ENCODE measurements at places on chromosomes 16 and 17.

DNA sequence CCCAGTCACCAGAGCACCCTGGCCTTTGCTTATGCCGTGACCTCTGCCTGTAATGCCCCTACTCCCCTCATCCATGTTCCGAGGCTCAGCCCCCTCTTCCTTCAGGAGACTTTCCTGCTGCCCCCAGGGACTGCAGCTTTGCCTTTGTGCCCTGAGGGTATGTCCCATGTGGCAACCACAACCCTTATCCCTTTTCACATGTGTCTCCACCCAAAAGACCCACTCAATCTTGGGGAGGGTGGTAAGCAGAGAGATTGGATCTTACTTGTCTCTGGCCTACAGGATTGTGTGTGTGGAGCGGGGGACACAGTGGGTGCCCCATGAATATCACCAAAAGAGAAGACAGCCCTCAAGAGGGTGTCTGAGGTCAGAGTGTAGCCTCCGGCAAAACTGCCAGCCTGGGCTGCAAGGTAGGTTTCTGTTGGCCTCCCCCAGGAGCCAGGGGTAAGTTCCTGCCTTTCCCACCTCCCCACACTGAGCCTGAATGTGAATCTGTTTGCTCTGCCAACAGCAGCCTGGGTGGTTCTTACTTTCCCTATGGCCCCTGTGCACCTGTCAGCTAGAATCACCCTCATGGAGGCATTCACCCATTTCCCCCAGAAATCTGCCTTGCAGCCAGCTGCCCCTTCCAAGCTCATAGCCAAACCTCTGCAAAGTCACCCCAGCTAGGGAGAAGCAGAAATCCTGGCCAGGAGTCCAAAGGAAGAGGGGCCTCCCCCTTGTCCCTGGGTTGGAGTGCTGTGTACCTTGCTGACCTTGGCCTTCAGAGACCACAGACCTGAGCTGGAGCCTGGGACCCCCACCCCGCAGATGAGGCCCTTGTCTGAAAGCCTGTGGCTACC, 11.5 kb upstream of the C17orf113 start:
- no peak for DNase-seq

DNA sequence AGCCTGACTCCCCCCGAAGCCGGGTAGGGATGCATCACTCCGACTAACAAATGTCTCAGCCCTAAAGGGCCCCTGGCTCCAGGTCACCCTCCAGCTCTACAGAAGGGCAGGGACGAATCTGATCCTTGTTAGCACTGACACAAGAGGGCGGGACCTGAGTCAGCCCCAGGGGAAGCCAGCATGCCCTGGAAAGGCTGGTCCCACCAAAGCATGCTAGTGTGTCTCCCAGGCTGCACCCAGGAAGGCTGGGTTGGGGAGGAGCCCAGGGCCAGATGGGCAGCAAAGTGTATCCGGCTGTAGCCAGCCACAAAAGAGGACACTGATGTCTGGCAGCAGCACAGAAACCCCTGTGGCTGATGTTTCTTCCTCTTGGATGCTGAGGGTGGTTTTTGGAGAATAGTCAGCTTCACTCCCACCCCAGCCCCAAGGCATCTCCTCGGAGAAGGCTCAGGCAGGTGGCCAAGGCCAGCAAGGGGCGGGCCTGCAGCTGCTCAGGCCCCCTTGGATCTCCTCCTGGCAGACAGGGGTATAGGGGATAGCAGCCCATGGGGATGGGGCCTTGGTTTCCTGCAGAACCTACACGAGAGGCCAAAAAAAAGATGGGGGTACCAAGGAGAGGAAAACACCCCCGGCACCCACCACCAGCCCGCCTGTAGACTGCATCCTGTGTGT, 11.0 kb downstream of the NATD1 start:
- DNase-seq, result no peak

DNA sequence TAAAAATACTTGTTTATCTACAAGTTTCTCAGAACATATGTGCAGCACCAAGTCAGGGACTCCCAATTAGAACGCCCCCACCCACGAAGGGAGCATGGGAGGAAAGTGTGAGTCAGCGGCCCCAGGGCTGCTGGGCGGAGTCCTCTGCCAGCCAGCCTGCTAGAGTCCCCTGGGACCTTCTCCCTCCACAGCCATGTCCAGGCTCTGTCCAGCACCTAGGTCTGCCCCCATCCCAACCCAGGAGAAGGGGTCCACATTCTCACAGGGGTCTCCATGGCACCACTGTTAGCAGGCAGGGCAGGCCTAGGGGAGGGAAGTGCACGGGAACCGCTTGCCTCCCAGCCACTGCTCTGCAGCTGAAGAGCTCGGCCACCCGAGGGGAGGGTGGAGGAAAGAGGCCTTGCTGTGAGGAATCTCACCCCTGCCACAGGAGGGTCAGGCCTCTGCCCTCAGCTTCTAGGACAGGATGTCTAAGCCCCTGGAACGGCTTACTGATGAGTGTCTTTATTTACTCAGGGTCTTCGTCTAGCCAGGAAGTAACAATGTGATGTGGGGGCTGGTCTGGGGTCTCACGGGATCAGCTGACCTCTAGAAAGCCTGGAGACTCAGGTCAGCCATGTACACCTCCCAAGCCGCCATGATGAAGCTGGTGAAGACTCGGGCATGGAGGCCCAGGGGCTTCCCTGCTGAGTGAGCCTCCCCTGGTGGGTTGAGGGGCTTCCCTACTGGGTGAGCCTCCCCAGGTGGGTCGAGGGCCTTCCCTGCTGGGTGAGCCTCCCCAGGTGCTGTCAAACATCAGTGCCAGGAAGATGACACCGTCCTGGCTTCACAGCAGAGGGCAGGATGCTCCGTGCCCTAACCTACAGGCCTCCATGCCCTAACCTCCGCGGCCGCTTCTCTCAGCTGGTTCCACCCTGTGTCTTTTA, 190.3 kb downstream of the RBFOX3 start:
- DNase-seq, result no peak

- DNase-seq, result no peak
Measured at GRCh38 chr16:5490499-5490898, 392.9 kb upstream of the EEF2KMT start.

DNA sequence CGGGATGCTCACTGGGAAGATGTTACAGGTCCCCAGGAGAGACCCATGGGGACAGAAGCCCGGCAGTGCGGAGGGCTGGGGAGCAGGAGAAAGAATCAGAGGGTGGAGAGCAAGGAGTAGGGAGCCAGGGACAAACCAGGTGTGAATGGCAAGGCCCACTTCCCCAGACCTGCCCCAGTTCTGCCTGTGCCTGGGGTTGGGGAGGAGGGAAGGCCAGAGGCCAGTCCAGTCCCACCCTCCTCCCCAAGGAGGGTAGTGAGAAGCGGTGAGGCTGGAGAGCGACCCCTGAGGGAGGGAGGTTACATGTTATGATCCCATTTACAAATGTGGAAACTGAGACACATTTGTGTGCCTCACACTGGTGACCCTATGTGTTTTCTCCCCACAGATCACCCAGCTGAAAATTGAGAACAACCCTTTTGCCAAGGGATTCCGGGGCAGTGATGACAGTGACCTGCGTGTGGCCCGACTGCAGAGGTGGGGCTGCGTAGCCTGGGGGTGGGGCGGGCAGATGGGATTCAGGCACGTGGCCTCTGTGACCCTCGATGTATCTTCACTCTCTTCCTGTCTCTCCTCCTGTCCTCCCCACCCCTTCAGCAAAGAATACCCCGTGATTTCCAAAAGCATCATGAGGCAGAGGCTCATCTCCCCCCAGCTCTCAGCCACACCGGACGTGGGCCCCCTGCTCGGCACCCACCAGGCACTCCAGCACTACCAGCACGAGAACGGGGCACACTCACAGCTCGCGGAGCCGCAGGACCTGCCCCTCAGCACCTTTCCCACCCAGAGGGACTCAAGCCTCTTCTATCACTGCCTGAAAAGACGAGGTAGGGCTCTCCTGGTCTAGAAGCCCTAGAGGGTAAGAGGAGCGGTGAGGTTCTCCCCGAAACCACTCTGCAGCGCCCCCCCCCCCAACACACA, 27.5 kb downstream of the TBX4 start:
- no peak for DNase-seq

- DNase-seq, result no peak
Measured at GRCh38 chr17:77359236-77359635, 218.5 kb downstream of the SEC14L1 start.

GRCh38 chr17:79224476-79224875, 149.9 kb downstream of the ENGASE start:
- DNase-seq, result no peak

DNA sequence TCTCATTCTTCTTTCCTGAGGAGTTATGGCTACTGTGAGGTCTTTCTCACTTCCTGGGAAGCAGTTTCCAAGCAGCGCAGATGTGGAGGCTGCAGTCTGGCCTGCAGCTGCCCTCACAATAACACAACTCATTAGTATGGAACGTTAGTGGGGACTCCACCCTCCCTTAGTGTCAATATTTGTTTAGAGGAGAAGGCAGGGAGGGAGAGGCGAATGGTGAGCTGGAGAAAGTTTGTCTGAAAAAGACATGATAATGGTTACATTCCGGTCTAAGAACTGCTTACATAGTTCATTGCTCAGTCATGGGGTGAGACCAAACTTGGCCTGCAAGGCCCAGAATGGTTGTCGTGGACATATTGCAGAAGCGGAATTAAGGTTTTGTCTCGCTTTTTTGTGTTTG, 170.2 kb downstream of the HS3ST3B1 start:
- DNase-seq, result no peak

DNA sequence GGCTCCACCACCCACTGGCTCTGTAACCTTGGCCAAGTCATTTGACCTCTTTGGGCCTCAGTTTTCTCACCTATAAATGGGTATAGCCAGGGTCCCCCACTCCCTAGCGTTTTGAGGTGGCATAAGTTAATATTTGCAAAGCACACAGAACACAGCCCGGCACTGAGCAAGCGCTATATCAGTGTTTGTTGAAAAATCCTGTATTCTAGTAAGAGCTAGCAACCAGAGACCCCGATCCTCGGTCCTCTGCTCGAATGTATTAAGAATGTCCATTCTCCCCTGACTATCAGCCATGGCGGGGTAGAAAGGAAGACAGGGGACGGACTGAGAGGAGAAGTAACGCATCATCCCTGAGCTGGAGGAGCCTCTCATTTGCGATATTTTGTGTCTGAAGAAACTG, 131.2 kb downstream of the IRF8 start:
- no peak for DNase-seq

DNA sequence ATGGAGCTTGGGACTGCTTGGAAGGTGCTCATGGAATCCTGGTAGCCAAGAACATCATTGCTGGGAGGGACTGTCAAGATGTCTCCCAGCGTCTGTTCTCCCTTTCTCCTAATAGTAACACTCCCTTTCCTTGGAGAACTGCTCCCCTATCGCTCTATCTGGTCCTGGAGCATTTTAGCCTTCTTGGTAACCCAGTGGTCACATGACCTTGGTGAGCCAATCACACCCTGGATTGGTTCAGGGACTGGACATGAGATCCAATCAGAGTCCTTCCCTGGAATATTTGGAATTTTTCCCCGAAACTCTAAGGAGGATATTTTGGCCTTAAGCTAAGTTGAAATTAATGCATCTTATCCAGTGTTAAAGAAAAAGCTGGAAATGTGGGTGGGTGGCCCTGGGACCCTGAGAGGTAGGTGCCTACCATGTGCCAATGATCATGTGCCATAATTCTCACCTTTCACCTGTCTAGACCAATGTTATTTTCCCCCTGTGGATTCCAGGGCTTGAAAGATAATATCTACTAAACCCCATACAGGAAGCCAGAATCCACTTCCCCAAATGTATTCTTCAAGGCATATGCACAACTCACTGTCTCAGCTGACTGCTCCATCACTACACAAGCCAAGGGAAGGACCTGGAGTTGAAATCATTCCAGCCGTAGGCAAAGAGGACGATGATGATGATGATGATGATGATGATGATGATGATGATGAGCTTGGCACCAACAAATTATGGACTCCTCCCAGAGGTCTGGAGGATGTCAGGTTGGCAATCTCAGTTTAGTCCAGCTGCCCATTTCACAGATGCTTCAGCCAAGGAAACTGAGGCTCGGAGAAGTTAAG, 193.2 kb downstream of the RAB11FIP4 start:
- no peak for DNase-seq

DNA sequence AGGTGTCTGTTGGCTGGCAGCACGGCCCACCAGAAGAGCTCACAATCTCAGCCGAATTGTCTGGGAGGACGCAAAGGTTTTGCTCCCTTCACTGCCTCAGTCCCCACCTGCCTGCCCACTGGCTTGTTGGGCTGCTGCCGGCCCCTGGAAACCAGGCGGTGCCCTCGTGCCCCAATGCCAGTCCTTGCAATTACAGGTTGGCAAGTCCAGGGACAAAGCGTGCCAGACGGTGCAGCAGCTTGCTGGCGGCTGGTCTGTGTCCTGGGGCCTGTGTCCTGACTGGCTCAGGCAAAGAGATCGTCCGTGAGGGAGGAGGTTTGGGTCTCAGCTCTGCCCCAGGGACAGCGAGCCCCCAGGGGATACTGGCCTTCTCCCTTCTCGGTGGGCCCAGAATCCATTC, 24.6 kb upstream of the SPNS2 start:
- DNase-seq, result peak; percentile 66

DNA sequence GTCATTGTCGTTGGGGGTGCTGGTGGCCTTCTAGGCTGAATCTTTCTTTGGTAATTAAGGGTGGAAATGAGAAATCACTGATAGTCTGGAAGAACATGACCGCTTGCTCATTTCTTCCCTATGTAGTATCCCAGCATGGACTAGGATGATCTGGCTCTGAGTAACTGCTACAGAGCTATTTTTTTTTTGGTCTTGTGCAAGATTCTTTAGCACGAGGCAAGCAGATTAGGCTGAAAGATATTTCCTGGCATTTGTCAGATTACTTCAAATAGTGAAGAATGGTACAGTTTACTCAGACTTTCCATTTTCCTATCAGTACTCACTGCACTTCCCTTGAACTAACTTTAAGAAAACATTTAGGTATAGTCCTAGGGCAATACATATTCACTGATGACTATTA, 89.0 kb downstream of the SYCE1L start:
- no peak for DNase-seq

DNA sequence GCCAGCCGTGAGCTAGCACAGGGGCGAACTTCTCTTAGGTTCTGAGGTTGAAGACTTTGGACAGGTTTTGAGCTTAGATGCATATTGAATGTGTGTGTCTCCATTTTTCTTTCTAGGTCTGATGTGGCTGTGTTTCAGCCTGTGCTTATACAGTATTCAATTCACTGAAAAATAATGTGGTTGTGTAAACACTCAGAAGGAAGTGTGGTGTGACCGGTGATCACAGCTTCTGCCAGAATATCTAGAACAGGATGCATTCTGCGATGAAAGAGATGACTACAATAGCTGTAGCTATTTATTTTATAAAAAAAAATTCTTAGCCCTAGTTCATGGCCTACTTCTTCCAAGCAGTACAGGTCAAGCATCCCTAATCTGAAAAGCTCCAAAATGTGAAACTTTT, 64.4 kb downstream of the MAP2K6 start:
- DNase-seq, result no peak

DNA sequence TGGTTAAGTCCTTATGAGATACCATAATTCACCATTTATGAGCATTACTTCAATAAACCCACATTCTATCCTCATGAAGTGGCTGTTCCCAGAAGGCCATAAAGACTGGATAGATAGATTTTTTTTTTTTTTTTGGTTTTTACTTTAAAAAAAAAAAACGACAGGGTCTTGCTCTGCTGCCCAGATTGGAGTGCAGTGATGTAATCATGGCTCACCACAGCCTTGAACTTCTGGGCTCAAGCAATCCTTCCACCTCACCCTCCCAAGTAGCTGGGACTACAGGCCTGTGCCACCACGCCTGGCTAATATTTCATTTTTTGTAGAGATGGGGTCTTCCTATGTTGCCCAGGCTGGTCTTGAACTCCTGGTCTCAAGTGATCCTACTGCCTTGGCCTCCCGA, 102.3 kb downstream of the XYLT1 start:
- no peak for DNase-seq
